CMK (cell line): ENCODE measurements at places on chromosomes 7 and 10.

- no peak for DNase-seq
Measured at GRCh38 chr10:34112171-34112782, 702.8 kb downstream of the PARD3 start.

- no peak for DNase-seq
Measured at GRCh38 chr7:6175645-6176044, 96.8 kb downstream of the CYTH3 start.

DNA sequence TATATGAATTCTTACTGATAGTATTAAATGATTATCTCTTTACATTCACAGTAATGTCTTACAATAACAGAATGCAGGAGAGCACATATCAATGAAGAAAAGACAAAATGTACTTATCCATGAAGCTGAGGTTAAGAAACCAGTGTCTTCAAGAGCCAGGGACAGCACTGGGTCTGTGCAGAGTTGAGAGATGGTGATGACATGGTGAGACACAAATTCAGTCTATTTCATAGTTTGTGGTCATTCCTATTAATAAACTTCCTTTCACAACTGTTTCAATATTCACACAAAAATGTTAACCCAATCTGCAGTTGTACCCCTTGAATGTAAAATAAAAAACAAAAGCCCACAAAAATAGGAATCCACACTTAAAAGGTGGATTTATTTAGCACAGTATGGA lies 5.3 kb upstream of the MAGI2 start:
- DNase-seq: no peak

DNA sequence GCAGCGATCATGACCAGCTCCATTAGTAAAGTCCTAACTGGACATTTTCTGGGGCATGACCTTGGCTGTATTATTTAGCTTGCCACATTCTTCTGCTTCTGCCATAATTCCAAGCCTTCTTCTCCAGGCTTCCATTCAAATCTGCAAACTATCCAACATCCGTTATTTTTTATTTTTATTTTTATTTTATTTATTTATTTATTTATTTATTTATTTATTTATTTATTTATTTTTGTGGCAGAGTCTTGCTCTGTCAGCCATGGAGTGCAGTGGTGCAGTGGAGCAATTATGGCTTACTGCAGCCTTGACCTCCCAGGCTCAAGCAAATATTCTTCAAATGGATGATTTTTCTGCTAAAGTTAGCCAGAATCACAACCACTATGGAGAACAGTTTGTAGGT lies 187.2 kb upstream of the CDK1 start:
- no peak for DNase-seq

DNA sequence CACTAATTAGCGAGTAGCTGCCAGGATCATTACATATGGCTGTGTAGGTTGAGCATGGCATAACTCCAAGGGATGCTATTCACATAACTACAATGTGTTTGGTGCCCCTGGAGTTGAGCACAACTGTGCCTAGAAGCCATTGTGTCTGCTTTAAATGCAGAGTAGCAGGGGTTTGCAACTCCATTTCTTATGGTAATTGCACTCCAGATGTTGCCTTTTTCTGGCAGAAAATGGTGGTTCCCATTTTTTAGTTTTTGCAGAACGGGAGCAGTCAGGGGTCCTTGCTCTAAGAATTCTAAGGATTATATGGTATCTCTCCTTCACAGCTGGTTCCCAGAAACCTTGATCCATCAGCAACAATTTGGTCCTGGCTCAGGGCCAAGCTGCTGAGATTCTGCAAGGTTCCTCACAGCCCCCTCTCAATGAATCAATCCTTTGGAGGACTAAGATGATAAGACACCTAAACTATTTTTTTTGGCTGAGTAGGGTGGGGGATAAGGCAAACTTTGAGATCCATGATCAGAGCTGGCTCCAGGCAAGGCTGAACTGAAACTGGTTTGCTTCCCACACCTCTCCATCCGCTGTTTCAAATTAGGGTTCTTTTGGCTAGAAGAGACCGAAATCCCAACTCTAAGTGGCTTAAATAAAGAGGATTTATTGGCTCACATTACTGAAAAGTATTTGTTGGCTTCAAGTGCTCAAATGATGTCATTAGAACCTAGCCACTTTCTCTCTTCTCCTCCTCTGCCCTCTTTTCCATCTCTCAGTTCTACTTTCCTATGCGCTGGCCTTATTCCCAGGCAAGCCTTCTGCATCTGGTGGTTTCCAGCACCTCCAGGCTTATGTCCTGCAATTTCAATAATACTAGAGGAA lies 97.5 kb upstream of the CCDC6 start:
- DNase-seq: no peak

DNA sequence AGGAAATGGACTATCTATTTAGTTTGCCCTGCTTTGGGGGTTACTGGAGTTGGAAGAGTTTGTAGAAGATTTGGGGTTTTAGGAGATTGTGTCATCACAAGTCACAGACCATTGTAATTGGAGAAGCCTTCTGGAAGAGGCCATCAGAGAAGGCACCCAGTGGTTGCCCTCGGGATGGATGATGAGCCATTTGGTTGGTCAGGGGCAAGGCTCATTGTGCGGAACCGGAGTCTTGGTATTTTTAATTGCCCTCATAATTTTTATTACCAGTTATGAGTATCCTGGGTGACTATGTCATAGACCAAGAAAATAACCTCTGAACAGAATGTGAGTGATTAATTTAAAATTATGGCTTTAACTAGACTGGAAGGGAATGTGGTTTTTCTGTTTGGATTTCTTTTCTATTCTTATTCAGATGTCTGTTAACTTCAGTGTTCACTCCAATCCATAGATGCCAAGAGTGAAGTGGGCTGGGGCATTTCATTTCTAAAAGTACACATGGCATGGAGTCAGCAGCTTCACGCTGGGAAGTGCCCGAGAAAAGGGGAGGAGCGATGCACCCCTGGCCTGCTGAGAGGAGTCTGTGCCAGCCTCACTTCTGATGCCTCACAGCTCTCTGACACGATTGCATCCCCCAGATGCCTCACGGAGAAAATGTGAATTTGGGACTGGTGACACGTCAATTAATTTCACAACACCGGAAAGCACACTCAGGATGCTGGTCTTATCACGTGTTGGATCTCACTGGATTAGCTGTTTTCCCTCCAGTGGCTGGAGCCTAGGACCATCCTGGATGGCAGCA lies 225.6 kb upstream of the IGFBP3 start:
- no peak for DNase-seq

DNA sequence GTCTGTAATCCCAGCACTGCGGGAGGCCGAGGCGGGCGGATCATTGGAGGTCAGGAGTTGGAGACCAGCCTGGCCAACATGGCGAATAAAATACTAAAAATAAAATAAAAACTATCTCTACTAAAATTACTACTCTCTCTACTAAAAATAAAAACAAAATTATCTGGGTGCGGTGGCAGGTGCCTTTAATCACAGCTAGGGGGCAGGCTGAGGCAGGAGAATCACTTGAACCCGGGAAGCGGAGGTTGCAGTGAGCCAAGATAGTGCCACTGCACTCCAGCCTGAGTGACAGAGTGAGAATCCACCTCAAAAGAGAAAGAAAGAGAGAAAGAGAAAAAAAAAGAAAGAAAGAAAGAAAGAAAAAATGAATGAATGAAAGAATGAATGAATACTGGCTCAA lies 351.4 kb downstream of the ELMO1 start:
- DNase-seq: no peak

GRCh38 chr7:98826387-98826786 lies 43.4 kb downstream of the TMEM130 start:
- no peak for DNase-seq

DNA sequence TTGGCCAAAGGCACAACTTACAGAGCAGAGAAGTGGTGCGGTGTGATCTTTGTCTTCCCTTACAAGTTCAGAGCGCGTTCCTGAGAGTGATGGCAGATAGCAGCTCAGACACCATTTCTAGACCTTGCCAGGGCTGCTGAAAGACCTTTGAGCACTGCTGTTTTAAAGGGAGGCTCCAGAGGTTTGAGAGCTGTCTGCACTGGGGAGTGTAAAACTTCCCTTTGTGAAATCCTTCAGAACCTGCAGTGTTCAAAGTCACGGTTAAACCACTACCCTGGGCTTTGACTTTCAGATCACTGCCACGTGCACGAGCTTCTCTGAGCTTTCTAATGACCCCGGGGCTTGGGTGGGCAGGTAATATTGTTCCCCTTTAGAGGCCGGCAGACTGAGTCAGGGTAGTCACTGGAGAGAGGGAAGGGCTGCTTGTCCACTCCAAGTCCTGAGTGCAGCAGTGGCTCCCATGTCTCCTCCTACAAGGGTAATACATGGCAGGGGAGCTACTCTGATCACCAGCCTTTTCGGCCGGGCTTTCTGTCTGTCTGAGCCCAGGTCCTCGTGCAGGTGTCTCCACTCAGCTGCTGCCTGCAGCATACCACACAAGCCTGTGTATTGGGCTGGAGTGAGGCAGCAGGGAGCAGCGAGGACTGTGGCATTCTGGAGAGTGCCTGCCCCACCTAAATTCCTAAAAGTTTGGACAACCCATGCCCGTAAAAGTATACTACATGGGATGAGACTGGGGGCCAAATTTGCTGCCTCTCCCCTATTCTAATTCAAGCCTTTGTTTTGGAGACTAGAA lies 63.3 kb downstream of the ZMIZ1 start:
- no peak for DNase-seq

GRCh38 chr10:11195623-11196022 lies 178.0 kb downstream of the CELF2 start:
- no peak for DNase-seq

DNA sequence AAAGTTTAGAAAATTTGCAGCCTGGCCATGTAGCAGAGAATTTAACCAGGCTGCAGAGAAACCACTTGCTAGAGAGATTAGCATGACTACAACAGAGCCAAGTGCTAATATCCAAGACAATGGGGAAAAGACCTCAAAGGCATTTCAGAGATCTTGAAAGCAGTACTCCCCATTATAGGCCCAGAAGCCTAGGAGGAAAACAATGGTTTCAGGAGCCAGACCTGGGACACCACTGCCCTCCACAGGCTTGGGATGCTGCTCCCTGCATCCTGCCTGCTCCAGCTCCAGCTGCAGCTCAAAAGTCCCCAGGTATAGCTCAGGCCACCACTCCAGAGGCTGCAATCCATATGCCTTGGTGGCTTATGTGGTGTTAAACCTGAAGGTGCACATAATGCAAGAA lies 101.5 kb upstream of the TMEM72 start:
- DNase-seq: no peak

- DNase-seq: no peak
Measured at GRCh38 chr7:104317948-104318629, 10.3 kb upstream of the LHFPL3 start.

DNA sequence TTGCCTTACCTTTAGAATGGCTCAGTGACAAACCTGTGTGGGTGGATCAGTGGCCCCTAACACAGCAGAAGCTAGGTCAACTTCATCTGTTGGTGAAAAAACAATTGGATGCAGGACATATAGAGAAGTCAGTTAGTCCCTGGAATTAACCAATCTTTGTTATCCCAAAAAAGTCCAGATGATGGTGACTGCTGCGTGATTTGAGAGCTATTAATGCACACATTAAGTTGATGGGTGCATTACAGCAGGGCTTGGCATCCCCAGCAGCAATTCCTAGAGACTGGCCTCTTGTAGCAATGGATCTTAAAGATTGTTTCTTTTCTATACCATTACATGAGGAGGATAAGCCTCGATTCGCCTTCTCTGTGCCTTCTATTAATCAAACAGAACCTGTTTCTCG lies 33.3 kb downstream of the OR13A1 start:
- DNase-seq: no peak

DNA sequence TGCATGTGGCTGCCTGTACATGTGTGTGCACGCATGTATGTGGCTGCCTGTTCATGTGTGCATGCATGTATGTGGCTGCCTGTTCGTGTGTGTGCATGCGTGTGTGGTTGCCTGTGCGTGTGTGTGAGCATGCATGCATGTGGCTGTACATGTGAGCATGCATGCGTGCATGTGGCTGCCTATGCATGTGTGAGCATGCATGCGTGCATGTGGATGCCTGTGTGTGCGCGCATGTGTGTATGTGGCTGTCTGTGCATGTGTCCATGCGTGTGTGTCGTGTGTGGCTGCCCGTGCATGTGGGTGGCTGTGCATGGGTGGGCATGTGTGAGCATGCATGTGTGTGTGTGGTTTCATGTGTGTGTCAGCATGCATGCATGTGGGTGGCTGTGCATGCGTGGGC lies 218.3 kb downstream of the ELFN1 start:
- DNase-seq: no peak

DNA sequence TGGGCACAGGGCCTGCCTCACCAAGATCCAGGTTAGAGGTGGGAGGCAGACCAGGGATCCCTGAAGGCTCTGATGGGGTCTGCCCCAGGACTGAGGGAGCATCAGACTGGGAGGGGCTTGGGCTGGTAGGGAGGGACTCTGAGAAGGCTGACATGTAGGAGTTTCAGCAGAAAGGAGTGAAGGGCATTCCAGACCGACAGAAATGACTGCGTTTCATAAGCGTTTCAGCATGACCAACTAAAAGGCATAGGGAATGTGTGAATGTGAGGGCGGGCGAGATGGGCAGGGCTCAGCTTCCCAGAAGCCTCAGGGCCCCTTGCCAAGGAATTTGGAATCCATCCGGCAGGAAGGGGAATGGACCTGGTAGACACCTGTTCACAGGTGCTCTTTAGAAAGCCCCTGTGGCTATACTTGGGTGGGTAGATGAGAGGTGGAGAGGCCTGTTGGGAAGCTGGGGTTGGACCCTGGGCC lies 24.9 kb upstream of the SLC29A3 start:
- no peak for DNase-seq

GRCh38 chr7:129047761-129048160 lies 7.2 kb downstream of the TNPO3 start:
- DNase-seq: no peak

DNA sequence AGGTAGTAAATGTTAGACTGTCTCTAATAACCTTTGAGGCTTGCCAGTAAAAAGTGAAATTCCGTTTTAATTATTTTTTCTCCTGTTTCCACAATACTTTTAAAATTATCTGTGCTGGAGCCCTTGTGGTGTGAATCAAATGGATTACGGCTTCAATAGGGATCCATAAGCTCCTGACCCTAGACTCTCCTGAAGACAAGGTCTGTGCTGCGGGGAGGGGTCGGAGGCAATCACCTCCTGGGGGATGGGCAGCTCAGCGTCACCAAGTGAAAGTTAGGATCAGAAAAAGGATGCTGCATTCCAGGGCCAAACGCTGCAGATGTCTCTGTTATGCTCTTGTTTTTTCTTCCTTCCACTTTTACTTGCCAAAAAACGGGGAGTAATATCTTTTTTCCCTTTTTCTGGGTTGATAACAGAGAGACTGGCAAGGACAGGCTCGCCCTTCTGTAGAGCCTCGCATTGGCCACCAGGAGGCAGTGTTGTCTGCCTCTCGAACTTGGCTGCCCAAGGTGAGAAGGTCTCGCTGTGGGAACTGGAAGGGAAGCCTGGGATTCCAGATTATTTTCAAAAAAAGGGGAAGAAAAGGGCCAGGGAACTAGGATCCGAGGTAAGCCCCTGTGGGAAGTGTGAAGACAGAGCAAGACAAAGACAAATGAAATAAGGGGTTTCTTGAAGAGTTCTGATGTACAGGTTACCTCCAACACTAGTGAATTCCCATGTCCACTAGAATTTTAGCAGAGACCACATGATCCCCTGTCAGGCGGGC lies 621.9 kb downstream of the ACTR3B start:
- DNase-seq: peak; percentile 5
